IMR-90 (cell line): ENCODE measurements at places on chromosomes 4 and X. TPM values are rescaled to one million over a fixed set of nuclear protein-coding genes. Genes with fewer than 3 reads are reported as not detected.

Gene TSPAN6
- 20.1 and 36.1 TPM in 2 replicates for total RNA-seq

Gene BEX2
- 0.28 TPM in 1 of 2 replicates, not detected in the other for total RNA-seq

Gene LRP2BP
- total RNA-seq, result 0.18 and 0.56 TPM in 2 replicates

Gene ENPEP
- 0.18 and 0.28 TPM in 2 replicates for total RNA-seq

Gene SLC10A6
- not detected in 2 replicates for total RNA-seq

Gene RAB40A
- total RNA-seq, result under 0.01 TPM in 2 replicates

Gene CCDC149
- 7.0 and 8.3 TPM in 2 replicates for total RNA-seq

Gene PDZD4
- under 0.01 and 0.28 TPM in 2 replicates for total RNA-seq

Gene KCNE5
- 0.18 and 0.28 TPM in 2 replicates for total RNA-seq

Gene SHROOM2
- total RNA-seq, result 8.1 TPM in 2 replicates

Gene CDKL2
- under 0.01 and 0.18 TPM in 2 replicates for total RNA-seq

Gene ALB
- not detected in 2 replicates for total RNA-seq
